ENCODE measurements at places on chromosomes 2 and 18.
A peak's percentile ranks its signal among the peaks of the same experiment; 100 is the strongest.

GRCh38 chr18:62725896-62726295 lies 10.6 kb downstream of the PHLPP1 start:
- DNase-seq, result no peak

DNA sequence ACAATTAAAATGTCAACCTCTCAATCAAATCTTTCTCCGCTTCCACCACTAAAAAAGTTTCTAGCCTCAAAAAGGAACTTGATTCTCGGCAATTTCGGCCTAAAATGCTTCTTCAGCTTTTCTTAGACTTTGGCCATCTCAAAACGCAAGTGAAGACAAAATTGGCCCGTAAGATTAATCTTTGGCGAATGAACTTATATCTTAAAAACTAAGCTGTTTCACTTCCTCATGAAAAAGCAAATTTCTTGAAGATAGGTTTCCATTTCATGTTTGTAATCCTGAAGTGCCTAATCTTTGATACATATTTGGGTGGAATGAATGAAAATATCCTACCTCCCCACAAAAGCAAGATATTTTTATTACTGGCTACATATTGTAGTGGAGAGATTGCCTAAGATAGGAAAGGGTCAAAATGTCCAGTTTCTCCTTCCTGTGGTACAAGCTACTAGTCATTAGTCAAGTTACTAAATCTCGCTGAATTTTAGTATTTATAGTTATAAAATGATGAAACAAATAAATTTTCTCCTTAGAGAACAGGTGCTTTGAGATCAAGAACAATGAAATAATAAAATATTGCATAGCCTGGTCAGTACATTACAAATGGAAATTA lies 85.4 kb upstream of the ZEB2 start:
- no peak for DNase-seq

- peak; percentile 66 for DNase-seq
Observed at GRCh38 chr18:29501952-29502351, 1325.0 kb upstream of the CDH2 start.

DNA sequence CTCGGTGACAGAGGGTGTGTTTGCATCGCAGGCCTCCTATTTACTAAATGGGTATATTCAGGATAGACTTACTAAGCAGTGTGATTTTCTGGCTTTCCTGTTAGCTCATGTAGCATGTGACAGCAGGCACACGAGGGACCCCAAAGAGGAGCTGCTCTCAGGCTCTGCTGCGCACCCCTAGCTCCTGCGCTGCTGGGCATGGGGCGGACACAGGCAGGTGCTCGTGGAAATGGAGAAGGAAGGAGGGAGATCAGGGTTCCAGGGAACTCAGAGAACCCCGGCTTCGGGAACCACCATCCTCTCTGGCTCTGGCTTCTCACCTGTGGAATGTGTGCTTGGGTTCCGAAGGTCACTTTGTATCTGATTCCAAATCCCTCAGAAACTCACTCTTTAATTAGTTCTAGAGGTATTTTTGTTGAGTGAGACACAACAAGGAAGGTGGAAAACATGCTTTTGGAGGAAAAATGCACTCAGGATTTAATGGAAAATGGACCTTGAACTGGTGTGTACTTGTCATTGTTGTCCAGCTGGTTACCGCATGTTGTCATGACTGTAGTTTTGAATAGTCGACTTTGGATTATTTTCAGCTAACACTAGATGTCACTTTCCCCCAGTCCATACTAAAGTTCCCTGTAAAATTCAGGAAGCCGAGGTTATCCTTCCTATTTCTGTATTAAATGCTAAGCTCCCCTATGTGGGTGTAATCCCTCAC lies 3.5 kb downstream of the SNTG2 start:
- DNase-seq, result peak; percentile 61

GRCh38 chr2:6181926-6182325 lies 489.7 kb downstream of the SOX11 start:
- no peak for DNase-seq

DNA sequence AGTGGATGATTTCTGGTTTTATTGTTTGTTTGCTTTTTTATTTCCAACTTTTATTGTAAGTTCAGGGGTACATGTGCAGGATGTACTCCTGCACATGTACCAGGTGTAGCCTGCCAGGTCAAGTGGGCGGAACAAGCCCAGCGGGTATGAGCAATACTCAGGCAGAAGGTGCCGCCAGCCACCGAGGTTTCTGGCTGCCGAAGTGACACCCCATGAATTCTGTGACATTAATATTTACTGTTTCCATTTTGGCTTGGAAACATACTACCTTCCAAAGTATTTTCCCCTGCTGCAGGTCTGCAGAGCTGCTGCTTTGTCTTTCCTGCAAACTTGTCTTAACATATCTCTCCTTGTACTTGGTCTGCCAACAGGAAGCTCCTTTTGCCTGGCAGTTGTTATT lies 78.5 kb downstream of the PTPN4 start:
- no peak for DNase-seq

GRCh38 chr2:64474636-64475035 lies 20.7 kb downstream of the LGALSL start:
- DNase-seq, result no peak

DNA sequence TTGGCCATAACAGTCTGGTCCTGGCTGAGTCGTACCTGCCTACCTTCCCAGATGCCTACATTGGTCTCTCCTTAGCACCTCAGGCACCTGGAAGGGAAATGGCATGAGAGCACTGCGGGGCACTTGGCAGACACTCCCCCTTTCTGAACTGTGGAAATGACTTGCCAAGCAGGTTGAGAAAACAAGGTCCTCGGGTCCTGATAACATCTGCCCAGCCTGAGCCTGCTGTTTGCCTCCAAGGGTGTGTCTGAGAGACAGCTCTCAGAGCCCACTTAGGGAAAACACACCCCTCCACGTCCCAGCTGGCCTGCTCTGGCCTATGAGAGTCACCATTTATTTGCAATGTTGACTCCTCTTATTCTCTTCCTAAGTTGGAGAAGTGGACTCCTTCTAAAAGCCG lies 10.5 kb downstream of the FAM110C start:
- no peak for DNase-seq

DNA sequence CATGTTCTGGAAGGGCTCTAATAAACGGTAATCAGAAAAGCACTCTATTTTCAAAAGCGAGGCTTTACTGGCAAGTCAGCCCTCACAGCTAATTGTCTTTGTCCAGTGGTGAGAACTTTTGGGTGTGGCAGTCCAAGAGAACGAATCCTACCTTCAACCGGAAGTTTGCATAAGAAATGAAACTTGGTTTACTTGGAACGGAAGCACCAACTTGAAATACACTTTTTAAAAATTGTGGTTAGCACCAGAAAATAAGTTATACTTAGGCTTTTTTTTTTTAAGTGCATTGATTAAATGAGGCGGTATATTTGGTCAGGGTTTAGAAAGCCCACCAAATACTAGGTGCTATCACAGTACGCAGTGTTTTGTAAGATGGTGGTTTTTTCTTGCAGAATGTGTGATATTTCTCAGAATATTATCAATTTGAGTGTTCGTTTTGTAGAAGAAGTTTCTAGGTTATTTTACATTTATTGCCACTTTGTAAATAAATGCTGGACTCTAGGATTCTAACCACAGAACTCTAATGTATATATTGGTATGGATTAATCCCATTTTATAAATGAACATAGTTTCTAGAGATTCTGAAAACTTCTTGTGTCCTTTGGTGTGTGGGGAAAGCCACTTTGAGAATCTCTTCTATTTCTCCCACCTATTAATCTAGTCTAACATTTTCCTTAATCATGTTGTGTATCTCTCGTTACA lies 1.2 kb downstream of the MYL12A start:
- DNase-seq, result peak; percentile 82

GRCh38 chr2:190887089-190887488 lies 6.5 kb downstream of the GLS start:
- peak; percentile 34 for DNase-seq

DNA sequence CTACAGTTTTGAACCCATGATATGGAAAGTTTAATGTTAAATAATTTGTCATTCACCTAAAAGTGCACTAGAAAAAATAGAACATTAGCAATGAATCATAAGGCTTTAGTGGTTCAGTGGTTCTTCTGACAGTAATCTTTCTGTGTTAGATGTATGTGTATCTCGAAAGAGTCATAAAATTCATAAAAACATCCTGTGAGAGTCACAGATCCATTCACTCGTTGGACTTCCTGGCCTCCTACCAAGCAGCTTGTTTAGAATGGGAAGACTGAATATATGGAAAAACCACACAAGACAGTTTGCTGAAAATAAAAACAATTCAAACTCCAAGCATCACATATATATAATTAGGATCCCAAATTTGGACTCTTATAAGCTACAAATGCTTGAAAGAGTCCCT lies 34.8 kb downstream of the ADNP2 start:
- peak; percentile 22 for DNase-seq

DNA sequence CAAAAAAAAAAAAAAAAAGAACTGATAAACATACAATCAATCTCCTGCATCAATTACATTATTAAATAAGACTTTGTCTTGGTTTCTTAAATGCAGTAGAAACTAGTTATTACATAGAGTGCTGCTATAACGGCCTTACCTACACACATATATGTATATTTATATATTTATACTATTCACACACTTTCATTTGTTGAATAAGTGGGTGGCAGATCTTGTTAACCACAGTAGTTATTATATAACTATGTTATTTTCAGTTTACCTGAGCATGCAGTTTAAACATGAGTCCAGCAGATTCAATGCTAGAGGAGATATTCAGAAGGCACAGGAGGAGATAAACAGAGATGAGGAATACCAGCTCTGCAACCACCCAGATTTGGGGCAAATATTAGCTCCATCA lies 81.5 kb upstream of the CD226 start:
- no peak for DNase-seq

DNA sequence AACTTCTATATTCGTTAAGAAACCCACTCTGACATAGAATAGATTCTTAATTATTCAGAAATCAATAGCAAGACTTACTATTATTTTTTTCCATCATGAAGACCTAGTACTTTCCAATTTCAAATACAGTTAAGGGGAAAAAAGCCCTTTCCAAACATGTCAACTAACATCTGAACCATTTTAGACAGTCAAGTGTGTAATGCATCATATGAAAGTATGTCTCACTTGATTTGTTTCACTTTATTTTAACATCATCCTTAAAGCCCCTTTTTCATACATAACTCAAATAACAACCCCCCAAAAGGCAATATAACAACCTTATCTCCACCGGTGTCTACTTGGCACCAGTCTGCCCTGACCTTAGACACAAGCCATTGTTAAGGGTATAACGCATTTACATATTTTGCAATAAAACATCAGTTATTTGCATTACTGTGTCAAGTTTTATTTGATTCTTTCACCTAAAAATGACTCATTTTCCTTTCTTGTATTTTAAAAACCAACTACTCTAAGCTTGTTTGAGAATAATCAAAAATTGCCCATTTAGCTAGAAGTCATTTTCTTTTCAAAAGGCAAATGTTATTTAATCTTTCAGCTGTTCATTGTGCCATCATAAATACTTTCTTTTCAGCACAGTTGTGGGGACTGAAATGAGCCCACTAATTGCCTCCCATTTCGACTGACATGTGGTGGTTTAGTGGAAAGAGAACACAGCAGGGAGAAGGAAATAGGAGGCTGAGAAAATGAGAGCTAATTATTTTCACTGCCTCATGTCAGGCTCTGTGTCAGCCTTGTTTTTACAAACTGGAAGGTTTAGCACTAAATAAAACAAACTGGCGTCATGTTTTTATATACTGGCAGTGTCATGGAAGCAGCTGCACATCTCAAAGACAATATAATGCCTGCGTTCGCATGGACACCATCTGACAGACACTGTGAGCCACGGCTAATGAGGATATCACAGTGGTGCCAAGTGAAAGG lies 104.7 kb upstream of the CDCA7 start:
- DNase-seq, result no peak

GRCh38 chr2:79950526-79950925 lies 354.0 kb downstream of the LRRTM1 start:
- DNase-seq, result no peak

DNA sequence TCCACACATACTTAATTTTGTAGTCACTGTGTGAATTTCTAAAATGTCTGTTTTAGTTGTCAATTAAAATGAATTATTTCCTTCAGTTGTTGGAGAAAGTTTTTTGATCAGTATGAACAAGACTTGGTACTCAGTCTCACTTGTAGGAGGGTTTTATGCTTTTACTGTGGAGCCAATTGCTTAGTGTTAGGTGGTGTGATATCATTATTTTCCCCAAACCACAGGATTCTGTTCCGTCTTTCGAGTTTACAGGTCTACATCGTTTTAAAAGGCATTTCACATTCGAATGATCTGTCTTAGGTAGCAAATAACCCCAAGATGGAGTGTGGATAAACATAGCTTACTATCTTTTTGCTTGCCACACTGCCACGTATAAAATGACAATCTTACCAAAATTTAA lies 803.1 kb downstream of the SATB2 start:
- no peak for DNase-seq

GRCh38 chr2:162305901-162306300 lies 12.6 kb downstream of the IFIH1 start:
- DNase-seq, result no peak

- DNase-seq, result peak; percentile 7
Observed at GRCh38 chr2:38301969-38302702, 74.9 kb downstream of the ATL2 start.

- no peak for DNase-seq
Observed at GRCh38 chr2:76270096-76270710, 559.5 kb upstream of the GCFC2 start.

DNA sequence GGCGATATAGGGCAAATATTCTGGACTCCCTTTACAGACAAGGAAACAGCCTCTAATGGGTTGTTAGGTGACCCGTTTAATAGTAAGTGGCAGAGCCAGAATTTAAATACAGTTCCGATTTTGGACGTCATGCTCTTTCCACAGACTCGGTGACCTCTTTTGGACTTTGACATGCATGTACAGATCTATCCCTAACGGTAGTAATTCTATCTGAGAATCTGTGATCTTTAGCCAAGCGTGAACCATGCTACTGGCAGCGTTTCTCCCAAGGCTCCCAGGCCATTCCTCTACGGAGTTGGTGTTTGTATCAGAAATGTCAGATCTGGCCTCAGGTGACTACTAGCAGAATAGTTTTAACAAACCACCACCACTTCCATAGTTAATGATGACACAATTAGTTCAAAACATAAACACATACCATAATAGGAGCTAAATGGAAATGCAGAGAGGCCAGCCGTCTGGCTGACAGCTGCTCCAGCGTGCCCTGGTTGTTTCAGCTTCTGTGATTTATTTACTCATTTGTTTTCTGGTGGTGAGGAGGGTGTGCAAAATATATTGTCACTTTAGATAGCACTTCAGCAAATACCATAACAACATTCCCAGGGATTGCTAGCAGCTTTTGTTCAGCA lies 304.6 kb upstream of the LYPD1 start:
- DNase-seq, result no peak

Measured in RKO (cell line).